ENCODE measurements at places on chromosomes 1 and 21.

- DNase-seq, result no peak
Measured at GRCh38 chr1:101302831-101303511, 66.2 kb downstream of the S1PR1 start.

DNA sequence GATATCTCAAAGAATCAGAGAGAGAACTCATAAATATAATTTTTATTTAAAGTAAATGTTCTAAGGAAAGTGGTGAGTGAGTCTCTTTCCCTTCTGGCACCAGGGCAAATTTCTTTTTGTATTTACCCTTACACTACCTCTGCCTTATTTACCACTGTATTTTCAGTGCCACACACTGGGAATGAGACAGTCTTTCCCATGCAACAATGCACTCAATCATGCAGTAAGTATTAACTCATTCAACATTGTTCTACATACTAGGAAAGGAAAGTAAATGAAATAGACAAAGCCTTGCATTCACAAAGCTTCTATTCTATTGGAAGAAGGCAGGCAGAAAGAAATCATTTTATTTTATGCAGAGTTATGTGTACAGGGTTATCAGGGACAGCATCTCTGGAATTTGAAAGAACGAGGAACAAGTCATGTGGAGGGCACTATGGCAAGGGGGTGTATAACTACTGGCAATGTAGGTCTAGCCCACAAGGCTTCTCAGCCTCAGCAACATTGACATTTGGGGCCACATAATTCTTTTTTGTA, 129.8 kb upstream of the PRDX6 start:
- DNase-seq, result no peak

GRCh38 chr21:39079617-39080016, 103.6 kb downstream of the PSMG1 start:
- DNase-seq, result no peak

DNA sequence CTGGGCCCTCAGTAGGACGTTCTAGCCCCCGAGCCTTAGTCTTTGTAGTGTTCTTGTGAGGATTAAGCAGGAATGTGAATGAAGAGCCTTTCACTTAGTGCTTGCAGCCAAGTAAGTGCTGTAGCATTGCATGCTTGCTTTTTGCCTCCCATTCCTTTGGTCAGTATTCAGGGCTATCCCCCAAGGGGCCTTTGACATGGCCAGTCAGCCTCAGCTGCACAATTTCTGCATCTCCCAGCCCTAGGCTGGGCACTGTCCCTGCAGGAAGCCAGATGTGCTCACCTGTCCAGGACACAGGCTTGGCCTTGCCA, 30.5 kb downstream of the SOX13 start:
- no peak for DNase-seq

- no peak for DNase-seq
Measured at GRCh38 chr1:219958875-219959417, 30.6 kb upstream of the SLC30A10 start.
